Smooth muscle cell of the pulmonary artery (primary cell): ENCODE measurements at places on chromosomes 16 and 17. TPM values are rescaled to one million over a fixed set of nuclear protein-coding genes. Genes with fewer than 3 reads are reported as not detected.

Gene CMTM1
- total RNA-seq, result 2.1 and 2.2 TPM in 2 replicates

Gene RUNDC3A
- 0.13 and 0.20 TPM in 2 replicates for total RNA-seq

Gene NUDT7
- total RNA-seq, result 3.2 and 3.8 TPM in 2 replicates

Gene KIF18B
- 1.1 and 1.9 TPM in 2 replicates for total RNA-seq

Gene CSH1
- total RNA-seq, result not detected in 2 replicates

Gene JUP
- 21.6 and 40.7 TPM in 2 replicates for total RNA-seq

Gene SLC9A5
- 3.4 and 4.2 TPM in 2 replicates for total RNA-seq

Gene TRAF4
- 15.6 and 32.4 TPM in 2 replicates for total RNA-seq

Gene SSTR5
- total RNA-seq, result not detected in 2 replicates

Gene PRDM7
- total RNA-seq, result not detected in 2 replicates

Gene SPATA22
- total RNA-seq, result 0.13 and 0.26 TPM in 2 replicates

Gene KRTAP9-3
- total RNA-seq, result not detected in 2 replicates

Gene CCDC154
- total RNA-seq, result 0.33 and 0.96 TPM in 2 replicates

Gene SLC47A2
- total RNA-seq, result 0.85 TPM in 1 of 2 replicates, not detected in the other

Gene TEN1
- total RNA-seq, result 12.5 and 13.6 TPM in 2 replicates

Gene SMTNL2
- total RNA-seq, result 0.72 TPM in 1 of 2 replicates, not detected in the other

Gene POLDIP2
- total RNA-seq, result 81.4 and 95.5 TPM in 2 replicates

Gene CFAP119
- total RNA-seq, result 0.91 and 1.3 TPM in 2 replicates

Gene ZNF768
- 14.1 and 21.0 TPM in 2 replicates for total RNA-seq

Gene HOXB4
- total RNA-seq, result 3.1 and 4.6 TPM in 2 replicates

Gene PTRH2
- total RNA-seq, result 18.1 and 23.0 TPM in 2 replicates

Gene PERCC1
- not detected in 2 replicates for total RNA-seq

Gene KRT32
- 0.30 TPM in 1 of 2 replicates, not detected in the other for total RNA-seq

Gene ST6GALNAC1
- 0.43 TPM in 1 of 2 replicates, not detected in the other for total RNA-seq

Gene ZFHX3
- total RNA-seq, result 15.2 and 19.0 TPM in 2 replicates

Gene ERBB2
- 60.5 and 78.5 TPM in 2 replicates for total RNA-seq

Gene NBR1
- total RNA-seq, result 114 and 132 TPM in 2 replicates

Gene MT1G
- 1.3 TPM in 1 of 2 replicates, not detected in the other for total RNA-seq

Gene CBX4
- total RNA-seq, result 7.4 and 9.4 TPM in 2 replicates

Gene MSRB1
- 5.0 and 7.1 TPM in 2 replicates for total RNA-seq

Gene ZNF750
- not detected in 2 replicates for total RNA-seq

Gene MARCHF10
- under 0.01 and 0.03 TPM in 2 replicates for total RNA-seq

Gene CCL17
- not detected in 2 replicates for total RNA-seq

Gene TBC1D3C
- total RNA-seq, result 0.39 TPM in 1 of 2 replicates, not detected in the other

Gene ITGAL
- total RNA-seq, result 0.17 TPM in 1 of 2 replicates, not detected in the other

Gene CASKIN2
- total RNA-seq, result 8.0 and 13.9 TPM in 2 replicates

Gene SOST
- 8.8 and 20.9 TPM in 2 replicates for total RNA-seq

Gene CCL13
- 3.9 TPM in 1 of 2 replicates, not detected in the other for total RNA-seq

Gene GP2
- not detected in 2 replicates for total RNA-seq

Gene TEDC2
- total RNA-seq, result 2.4 and 2.8 TPM in 2 replicates

Gene KRTAP4-3
- not detected in 2 replicates for total RNA-seq

Gene TCAP
- 0.52 and 0.53 TPM in 2 replicates for total RNA-seq

Gene CTF1
- 4.0 and 5.1 TPM in 2 replicates for total RNA-seq

Gene MYLK3
- 0.13 and 0.26 TPM in 2 replicates for total RNA-seq

Gene CPHXL2
- total RNA-seq, result not detected in 2 replicates

Gene GRB7
- total RNA-seq, result 0.13 TPM in 1 of 2 replicates, not detected in the other

Gene KRTAP4-5
- total RNA-seq, result not detected in 2 replicates

Gene GP1BA
- not detected in 2 replicates for total RNA-seq

Gene TNS4
- total RNA-seq, result 0.07 TPM in 1 of 2 replicates, not detected in the other

Gene GINS3
- total RNA-seq, result 1.9 and 2.0 TPM in 2 replicates
